Mucosa of gallbladder (tissue), 1 donor: ENCODE measurements at places on chromosomes 11 and 22. TPM values are rescaled to one million over a fixed set of nuclear protein-coding genes. Genes with fewer than 3 reads are reported as not detected.

Gene RRP7A
- 38.1 TPM for total RNA-seq

Gene TRIM48
- not detected for total RNA-seq

Gene NAA40
- total RNA-seq = 26.2 TPM

Gene SCARF2
- 17.6 TPM for total RNA-seq
